ENCODE measurements at places on chromosomes 16 and 17.

DNA sequence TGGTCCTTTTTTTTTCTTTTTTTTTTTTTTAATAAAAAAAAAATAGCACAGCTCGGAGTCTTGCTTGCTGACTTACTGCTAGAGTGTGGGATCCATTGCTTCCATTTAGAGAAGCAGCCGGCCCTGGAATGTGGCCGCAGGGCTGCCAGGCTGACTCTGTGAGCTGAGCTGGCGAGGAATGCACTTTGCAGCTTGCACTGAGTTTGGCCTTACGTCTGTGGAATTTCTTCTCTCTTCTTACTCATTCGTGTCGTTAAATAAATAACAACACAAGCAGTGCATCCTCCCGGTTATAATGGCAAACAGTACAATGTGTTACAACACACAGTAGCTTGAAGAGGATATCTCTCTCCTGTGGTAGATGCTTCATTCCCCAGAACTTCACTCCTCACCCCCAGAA lies 69.2 kb downstream of the PRKCB start:
- no peak for DNase-seq

DNA sequence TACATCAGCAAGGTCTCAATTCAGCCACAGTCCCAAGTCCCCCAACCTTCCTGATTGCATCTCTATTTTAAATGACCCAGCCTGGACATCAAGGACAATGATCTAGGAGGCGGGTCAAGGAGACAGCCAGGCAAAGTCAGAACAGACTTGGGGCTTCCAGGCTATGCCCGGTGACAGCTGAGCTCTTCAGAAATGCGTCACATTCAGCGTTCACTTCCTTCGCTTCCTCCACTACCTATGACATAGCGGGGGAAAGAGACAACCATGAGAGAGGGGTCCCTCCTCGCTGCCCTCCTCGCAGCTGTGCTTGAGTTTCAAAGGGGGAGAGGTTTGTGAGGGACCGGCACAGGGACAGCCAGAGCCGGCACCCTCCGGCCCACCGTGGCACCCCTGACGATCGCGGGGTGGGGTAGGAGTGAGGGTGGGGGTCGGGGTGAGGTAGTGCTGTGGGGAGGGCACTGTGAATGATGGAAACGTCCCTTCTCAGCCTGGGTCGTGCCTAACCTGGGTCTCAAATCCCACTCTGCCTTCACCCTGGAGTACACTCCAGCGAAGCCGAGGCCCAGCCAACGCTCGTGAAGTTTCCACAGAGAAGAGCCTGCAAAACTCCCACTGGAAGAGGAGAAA lies 12.3 kb upstream of the LGALS3BP start:
- no peak for DNase-seq

DNA sequence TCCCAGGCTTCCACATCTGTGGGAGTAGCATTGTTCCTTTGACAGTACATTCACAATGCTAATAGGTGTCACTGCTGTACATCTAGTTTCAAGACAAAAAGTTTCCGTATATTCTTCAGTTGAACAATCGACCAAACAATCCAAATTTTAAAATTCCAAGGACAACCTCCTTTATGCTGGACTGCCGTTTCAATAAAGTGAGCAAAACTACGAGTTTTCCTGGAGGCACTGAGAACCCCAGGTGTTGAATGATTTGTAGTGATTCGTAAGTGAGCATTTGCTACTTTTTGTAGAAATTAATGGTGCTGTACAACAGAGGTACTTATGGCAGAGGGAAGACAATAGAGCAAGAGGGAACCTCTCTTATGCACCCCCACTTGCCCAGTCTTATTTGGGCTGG lies 71.2 kb upstream of the NACA2 start:
- DNase-seq: no peak

GRCh38 chr17:34363183-34363661 lies at the start of gene CCL1:
CCL1 (minus strand) TSS chr17:34363233; CDS start chr17:34363161, 72 bp downstream.
- no peak for DNase-seq

DNA sequence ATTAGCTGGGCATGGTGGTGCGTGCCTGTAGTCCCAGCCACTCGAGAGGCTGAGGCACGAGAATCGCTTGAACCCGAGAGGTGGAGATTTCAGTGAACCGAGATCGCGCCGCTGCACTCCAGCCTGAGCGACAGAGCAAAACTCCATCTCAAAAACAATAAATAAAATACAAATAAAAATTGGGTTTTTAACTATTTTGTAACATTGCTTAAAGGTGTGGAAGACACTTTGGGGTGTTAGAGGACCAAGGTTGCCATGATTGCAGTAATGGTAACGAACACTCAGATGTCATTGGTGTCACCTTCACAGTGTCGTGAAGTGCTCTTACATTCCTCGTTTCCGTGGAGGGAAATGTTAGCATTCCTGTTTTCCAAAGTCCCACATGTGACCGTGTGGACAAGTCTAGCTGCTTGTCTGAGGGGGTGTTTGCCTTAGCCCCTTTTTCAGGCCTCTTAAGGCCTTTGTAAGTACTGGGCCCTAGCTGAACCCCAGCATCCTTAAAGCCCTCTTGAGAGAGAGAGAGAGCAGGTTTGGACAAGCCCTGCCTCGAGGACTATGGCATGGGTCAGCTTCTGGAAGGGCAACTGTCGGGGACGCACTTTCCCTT lies 8.6 kb downstream of the C16orf96 start:
- no peak for DNase-seq

DNA sequence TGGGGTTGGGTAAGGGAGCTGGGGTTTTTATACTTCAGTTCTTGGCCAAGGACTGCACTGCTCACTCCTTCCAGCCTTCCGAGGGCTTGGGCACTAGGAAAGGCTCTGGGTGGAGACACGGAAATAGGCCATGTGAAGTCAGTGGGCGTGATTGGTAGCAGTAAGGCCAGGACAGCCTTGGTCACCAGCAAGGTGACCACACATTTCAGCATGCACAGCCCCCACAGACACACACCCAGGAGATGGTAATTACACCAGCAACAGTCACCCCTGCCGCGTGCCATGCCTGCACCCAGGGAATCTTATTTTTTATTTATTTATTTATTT lies 252.5 kb downstream of the SEC14L1 start:
- no peak for DNase-seq

GRCh38 chr16:68382296-68382718 lies 66.0 kb downstream of the SMPD3 start:
- DNase-seq: no peak

DNA sequence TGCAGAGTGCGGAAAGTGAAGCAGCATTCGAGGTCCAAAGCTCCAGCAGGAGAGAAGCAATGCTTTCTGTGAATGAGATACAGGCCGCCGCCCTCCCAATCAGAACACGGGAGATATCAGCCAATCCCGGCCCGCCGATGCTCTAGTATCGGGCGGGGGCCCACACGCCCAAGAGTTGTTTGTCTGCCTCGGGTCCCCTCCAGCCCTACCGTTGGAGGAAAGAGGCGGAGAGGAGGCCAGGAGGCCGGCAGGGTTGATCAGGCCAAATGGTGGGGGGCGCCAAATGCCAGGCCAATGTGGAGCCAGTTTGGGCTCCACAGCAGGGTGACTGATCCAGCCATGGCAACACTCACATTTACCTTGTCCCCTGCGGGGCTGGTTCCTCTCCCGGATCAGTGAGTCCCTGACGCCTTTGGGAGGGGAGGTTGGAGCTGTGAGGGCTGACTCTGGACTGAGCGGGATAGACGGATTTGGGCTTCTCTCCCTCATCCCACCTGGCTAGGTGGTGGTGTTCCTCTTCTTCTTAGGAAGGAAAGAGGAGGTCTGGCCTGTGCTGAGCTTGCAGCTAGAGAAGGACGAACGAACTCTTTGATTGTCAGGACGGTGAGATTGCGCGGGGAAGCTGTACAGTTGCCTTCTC lies 10.4 kb upstream of the CUEDC1 start:
- DNase-seq: no peak

GRCh38 chr16:25966172-25967097 lies 274.7 kb downstream of the HS3ST4 start:
- DNase-seq: no peak

- no peak for DNase-seq
These were observed 19.5 kb downstream of the C16orf90 start for GRCh38 chr16:3475604-3476375.

- DNase-seq: no peak
These were observed 25.6 kb downstream of the UNK start for GRCh38 chr17:75810216-75810615.

- DNase-seq: no peak
These were observed 2.4 kb downstream of the CACNB1 start for GRCh38 chr17:39194985-39195524.

GRCh38 chr17:6547336-6547735 lies 9.0 kb downstream of the PITPNM3 start:
- no peak for DNase-seq

GRCh38 chr17:4375039-4375748 lies 8.7 kb upstream of the UBE2G1 start:
- DNase-seq: no peak

DNA sequence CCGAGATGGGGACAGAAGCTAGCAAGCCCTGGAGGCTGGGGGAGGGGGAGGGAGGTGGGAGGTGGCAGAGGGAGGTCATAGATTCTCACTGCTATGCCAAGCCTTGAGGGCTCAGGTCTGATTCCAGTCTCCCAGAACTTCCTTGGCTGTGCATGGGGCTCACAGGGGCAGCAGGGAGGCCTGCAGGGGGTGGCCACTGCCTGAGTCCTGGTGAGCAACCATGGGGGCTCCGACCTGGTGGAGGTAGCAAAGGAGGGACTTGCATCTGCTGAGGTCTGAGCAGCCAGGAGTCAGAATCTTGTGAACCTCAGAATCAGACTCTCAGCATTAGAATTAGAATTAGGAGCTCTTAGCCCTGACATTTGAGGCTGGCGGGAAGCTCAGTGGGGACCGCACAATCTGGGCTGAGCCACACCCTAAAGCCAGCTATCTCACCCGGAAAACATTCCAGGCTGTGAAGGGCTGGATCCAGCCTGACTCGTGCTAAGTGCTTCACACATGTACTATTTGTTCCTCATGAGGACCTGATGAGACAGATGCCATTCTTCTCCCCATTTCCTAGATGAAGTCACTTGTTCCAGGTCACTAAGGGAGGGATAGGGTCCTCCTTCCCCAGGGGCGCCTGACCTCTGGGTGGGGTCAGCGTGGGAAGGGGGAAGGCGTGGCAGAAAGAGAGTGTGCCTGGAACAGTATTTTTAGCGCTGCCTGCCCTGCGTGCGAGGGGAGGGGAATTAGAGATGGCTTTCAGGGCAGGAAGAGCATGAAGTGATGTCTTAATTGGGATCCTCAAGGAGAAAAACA lies 17.3 kb upstream of the KCNJ12 start:
- no peak for DNase-seq

DNA sequence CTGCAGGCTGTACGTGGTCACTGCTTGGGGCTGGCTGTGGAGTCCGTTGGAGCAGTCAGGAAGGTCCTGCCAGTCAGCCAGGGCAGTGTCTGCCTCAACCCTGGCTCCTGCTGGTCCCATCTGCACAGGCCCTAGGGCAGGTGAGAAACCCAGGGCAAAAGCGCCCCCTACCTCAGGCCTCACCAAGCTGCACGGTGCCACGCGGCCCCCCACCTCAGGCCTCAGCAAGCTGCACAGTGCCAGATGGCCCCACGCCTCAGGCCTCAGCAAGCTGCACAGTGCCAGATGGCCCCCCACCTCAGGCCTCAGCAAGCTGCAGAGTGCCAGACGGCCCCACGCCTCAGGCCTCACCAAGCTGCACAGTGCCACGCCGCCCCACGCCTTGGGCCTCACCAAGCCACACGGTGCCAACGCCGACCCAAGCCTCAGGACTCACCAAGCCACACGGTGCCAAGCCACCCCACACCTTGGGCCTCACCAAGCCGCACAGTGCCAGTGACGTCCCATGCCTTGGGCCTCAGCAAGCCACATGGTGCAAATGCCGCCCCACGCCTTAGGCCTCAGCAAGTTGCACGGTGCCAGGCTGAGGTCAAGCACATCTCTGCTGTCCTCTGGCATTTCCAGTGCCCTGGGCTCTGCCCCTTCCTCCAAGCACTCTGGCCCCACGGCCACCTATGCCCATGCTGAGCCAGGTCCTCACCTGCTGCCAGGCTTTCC lies 5.5 kb downstream of the TMEM204 start:
- no peak for DNase-seq

GRCh38 chr17:38738007-38738662 lies 8.0 kb downstream of the CISD3 start:
- DNase-seq: no peak

- no peak for DNase-seq
These were observed 18.8 kb downstream of the DHX38 start for GRCh38 chr16:72112452-72112792.

DNA sequence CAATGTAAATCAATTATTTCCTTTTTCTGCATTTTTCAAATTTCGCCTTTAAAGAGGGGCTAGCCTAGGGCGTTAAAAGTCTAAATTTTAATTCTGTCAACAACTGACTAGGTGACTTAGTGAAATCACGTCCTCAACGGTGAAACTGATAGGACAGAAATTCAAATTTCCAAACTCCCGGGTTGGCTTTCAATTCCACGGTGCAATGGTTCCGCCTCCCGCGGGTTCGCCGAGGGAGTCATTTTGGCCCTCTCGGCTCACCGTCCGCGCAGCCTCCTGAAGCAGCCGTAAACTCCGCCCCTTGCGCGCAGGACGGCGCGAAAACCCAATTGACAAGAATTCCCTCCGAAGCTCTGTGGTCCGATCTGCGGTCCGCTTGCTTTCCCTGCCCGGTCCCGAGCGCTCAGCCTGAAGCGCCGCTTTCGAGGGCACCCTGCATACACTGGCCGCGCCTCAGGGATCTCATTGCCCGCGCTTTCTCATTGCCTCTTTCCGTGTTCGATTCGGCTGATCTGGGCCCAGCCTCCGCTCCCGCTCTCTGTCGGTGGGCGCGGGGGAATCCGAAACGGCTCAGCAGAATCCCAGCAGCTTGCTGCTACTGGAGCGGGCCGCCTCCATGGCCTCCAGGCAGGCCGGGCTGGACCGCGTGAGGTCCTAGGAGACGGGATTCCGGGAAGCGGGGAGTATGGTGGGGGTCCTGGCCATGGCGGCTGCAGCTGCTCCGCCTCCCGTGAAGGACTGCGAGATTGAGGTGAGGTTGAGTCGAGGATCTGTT lies at the start of gene ATAD5:
ATAD5 (plus strand) TSS at position 304 of the 775 bp plus-strand sequence; CDS start at position 686, 382 bp downstream.
- peak; percentile 61 for DNase-seq

DNA sequence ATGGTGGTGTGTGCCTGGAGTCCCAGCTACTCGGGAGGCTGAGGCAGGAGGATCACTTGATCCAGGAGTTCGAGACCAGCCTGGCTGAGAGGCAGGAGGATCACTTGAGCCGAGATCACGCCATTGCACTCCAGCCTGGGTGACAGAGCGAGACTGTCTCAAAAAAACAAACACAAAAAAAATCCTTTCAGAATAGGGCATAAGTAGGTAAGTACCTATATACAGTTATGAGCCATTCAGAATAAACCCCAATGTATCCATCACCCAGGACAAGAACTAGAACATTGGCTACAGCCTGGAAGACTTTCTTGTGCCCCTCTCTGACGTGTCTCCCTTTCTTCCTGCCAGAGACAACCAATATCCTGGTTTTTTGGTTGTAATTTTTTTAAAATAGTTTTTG lies 54.3 kb downstream of the CYB5B start:
- DNase-seq: no peak

DNA sequence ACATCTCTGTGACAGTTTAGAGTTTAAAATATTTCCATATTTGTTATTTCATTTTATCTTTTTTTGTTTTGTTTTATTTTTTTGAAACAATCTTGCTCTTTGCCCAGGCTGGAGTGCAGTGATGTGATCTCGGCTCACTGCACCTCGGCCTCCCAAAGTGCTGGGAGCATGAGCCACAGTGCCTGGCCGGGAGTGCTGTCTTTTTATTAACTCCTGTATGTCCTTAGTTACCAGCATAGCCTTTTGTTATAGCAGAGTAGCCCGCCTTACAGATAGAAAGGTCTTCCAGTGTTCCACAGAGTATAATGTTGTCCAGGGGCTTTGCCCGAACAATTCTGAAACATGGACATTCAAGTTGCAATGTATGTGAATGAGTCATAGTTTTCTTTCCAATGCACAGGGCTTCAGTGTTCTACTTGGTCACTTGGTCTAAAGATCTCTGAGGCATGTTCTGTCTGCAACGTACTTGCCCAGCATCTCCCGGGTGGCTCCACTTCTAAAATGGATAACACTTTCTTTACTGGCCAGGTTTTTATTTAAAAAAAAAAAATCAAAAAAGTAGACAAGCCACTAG lies 125.6 kb downstream of the KCNJ18 start:
- no peak for DNase-seq

Measured in stimulated activated CD4-positive, alpha-beta T cell treated with anti-CD3 and anti-CD28 coated beads, TNF-alpha, amount 100 ng/mL, for 1 hour (primary cell).